NCI-H2081 treated with DMSO at 0.1 percent for 48 hours (cell line): ENCODE measurements at places on chromosomes 6 and 20.

- no peak for DNase-seq
These were observed 31.1 kb downstream of the OSBPL2 start for GRCh38 chr20:62269378-62269777.

DNA sequence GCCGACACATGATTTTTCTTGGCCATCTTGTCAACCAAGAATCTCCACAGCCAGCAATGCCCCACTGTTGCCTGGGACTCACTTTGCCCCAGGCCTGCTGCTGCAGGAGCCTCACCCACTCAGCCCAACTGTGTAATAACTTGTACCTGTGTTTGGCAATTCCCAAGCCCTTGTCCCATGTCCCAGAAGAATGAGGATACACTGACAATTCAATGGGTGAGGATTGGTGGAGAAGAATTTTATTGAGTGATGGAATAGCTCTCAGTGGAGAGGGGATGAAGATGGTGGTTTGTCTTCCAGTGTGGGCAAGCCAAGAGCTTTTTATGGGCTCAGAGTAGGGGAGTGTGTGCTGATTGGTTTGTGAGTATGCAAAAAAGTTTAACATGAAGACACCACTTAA lies 861.9 kb downstream of the TFAP2A start:
- DNase-seq, result no peak

- DNase-seq, result no peak
These were observed 122.2 kb upstream of the MARCKS start for GRCh38 chr6:113734982-113735381.

- DNase-seq, result no peak
These were observed 6.6 kb upstream of the YTHDF1 start for GRCh38 chr20:63222541-63222940.

GRCh38 chr6:26254724-26255123 lies 110.3 kb upstream of the BTN3A2 start:
- DNase-seq, result no peak

- DNase-seq, result no peak
These were observed 221.9 kb downstream of the ADGRG6 start for GRCh38 chr6:142523515-142524375.

DNA sequence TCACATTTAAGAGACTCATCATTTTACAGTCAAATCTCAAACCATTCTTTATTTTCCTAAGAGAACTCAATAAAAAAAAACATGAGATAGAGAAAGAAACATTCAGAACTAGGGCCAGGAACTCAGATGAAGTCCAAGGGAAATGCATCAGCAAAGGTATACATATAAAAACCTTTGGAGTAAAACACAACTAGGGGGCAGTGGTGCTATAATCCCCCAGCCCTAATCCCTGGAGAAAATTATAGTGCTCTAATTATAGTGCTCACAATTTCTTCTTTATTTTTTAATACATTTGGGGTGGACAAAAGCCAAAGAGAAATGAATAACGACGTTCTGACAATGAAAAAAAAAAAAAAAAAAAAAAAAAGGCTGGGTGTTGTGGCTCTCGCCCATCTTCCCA lies 100.6 kb upstream of the EMILIN3 start:
- DNase-seq, result no peak

DNA sequence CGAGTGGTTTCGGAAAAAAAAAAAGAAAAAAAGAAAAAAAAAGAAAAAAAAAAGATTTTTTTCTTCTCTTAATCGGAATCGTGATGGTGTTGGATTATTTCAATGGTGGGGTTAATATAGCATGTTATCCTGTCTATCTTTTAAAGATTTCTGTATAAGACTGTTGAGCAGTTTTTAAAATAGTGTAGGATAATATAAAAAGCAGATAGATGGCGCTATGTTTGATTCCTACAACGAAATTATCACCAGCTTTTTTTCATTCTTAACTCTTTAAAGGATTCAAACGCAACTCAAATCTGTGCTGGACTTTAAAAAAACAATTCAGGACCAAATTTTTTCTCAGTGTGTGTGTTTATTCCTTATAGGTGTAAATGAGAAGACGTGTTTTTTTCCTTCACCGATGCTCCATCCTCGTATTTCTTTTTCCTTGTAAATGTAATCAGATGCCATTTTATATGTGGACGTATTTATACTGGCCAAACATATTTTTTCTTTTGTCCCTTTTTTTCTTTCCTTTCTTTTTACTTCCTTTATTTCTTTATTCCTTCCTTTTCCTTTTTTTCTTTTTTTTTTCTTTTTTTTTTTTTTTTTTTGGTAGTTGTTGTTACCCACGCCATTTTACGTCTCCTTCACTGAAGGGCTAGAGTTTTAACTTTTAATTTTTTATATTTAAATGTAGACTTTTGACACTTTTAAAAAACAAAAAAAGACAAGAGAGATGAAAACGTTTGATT lies 3.6 kb downstream of the SOX4 start:
- peak; percentile 40 for DNase-seq

- no peak for DNase-seq
These were observed 55.7 kb downstream of the KHDC1L start for GRCh38 chr6:73169633-73170032.

GRCh38 chr20:52652271-52652670 lies 319.9 kb upstream of the TSHZ2 start:
- DNase-seq, result no peak

DNA sequence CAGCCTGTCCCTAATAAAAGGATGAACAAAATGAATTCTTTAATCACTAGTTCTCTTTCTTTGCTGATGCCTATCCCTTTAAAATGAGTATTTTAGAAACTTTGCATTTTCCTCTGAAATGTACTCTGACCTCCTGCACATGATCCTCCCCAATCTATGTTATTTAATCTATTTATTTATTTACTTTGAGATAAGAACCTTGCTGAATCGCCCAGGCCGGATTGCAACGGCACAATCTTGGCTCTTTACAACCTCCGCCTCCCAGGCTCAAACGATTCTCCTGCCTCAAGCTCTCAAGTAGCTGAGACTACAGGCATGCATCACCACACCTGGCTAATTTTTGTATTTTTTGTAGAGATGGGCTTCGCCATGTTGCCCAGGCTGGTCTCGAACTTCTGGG lies 27.9 kb downstream of the ADTRP start:
- no peak for DNase-seq

DNA sequence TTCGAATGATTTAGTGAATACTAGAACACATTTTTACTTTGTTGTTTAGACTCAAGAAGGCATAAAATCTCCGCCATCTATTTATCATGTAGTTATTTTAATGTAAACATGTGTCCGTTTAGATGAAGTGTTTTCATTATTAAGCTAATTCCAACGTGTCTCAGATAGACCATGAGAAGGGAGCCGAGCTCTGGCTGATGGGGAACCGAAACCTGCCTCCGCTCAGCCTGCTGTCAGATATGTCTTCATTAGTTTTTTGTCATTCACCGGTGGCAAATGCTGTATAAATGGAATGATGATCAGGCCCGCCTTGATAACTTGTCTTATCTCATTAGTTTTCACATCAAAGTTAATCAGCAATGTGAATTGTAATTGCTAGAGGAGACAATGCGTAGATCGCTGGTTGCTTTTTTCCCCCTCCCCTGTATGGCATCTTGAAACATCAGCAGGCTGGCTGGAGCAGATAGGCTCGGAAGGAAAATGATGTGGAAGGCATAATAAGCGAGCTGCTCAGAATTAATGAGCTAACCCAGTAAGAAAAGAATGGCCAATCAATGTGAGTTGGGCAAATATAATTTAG lies 136.4 kb downstream of the LINC00237 start:
- DNase-seq, result no peak

DNA sequence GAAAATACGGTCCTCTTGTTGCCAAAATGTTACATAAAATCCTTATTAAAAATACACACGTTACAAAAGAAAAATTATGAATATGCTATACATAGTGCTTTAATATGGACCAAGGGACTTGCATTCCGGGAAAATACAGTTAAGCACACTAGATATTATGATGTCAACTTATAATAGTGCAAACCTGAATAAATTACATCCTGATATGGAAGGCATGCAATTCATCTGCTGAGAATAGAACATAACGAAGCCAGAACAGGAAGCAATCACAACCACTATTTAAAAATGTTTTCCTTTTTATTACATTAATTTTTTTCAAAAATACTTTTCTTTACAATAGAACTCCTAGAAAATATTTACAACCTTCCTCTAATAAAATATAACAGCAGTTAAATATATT lies 7.8 kb upstream of the MRPS10 start:
- DNase-seq, result no peak

GRCh38 chr20:41225091-41225490 lies 87.7 kb downstream of the PLCG1 start:
- DNase-seq, result no peak

- DNase-seq, result no peak
These were observed 428.1 kb upstream of the NOX3 start for GRCh38 chr6:155883741-155884140.

- DNase-seq, result no peak
These were observed 29.2 kb upstream of the SSR1 start for GRCh38 chr6:7341989-7342742.

- DNase-seq, result no peak
These were observed 3.8 kb upstream of the LPA start for GRCh38 chr6:160667639-160668481.

GRCh38 chr6:43508481-43509141 lies 1.5 kb downstream of the LRRC73 start:
- no peak for DNase-seq

DNA sequence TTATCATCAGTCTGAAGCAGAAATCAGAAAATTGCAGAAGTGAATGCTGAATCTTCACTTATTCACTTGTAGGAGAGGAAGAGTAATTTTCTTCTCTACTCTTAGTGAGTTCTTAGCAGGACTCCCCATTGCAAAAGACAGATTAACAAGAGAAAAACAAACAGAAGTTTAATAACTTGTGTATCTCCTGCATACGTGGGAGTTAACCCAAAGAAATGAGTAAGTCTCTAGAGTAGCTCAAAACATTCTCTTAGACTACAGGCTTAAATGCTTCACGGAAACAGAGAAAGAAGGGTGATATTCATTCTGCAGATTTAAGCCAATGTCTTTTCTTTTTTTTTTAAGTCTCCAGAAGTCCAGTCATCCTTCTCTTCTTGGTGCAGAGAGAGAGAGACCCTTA lies 97.9 kb upstream of the TMEM181 start:
- DNase-seq, result no peak

DNA sequence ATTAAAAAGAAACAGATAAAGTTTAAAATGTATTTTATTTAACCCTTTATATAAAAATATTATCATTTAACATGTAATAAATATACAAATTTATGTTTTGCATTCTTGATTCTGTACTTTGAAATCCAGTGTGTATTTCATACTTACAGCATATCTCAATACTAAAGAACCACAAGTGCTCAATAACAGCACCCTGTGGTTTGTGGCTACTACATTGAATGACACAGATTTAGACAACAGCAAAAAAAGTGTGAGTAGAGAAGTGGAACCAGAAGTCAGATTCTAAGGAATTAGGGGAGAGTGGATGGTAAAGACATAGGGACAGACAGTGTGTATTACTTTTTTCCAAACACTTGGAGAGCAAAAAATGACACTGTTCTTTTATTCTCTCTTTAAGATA lies 524.5 kb downstream of the BMP2 start:
- DNase-seq, result no peak

GRCh38 chr6:61100072-61100471 lies 1186.0 kb downstream of the KHDRBS2 start:
- DNase-seq, result no peak
